MCF 10A (cell line): ENCODE measurements at places on chromosomes 12 and 14. TPM values are rescaled to one million over a fixed set of nuclear protein-coding genes. Genes with fewer than 3 reads are reported as not detected.

Gene PRB2
- total RNA-seq: not detected in 2 replicates

DNA sequence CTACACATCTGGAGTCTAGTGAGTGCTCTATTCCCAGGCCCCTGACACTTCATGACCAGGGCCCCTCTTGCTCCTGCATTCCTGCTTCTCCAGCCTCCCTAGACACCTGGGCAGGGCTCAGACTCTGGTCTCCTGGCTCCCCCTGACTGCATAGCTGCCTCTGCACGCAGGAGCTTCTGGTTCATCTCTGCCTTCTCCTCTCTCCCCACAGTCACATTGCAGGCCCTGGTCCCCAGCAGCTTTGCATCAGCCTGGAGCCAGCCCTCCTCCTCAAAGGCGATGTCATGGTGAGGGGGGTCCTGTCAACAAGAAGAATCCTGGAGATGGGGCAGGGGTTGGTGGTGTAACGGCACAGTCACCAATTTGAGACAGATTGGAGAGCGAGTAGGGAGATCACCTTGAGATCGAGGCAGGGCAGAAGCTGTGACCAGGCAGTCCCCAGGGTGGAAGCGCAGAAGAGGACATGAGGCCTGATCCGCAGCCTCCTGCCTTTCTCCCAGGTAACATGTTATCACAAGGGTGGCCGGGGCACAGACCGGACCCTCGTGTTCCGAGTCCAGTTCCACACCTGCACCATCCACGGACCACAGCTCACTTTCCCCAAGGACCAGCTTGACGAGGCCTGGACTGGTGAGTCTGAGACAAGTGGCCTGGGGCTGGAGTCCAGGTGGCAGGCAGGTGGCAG, 8.1 kb downstream of the TNS2 start:
- peaks cover 40% of the 10 kb centered on the region for H3K36me3 ChIP-seq
- no peak overlapping the region for H3K27ac ChIP-seq
- no peaks in the 10 kb centered on the region for H3K27me3 ChIP-seq
- no peak overlapping the region for H3K4me3 ChIP-seq
- H3K4me1 ChIP-seq: peaks cover 11% of the 10 kb centered on the region

DNA sequence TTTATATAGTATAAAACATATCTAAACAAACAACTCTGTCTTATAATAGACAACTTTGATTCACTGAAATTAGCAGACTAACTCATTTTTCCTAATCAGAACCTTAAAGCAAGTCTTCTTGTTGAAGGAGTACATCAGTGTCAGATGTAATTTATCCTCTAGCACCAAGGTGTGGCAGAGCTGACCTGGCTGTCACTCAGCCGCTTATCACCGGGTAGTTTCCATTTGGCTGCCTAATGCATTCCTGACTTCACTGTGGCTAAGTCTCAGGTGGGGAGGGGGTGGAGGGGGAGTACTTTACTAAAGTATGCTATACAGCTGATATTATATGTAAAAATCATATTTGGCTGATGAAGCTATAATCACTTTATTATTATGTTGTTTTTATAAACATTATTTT, 339.9 kb upstream of the RGS6 start:
- peak overlapping the region; percentile 31 for H3K27ac ChIP-seq
- H3K27me3 ChIP-seq: no peaks in the 10 kb centered on the region
- no peak for DNase-seq
- H3K4me3 ChIP-seq: no peak overlapping the region
- peaks cover 8% of the 10 kb centered on the region for H3K4me1 ChIP-seq
- H3K36me3 ChIP-seq: no peaks in the 10 kb centered on the region

- H3K36me3 ChIP-seq: no peaks in the 10 kb centered on the region
- no peaks in the 10 kb centered on the region for H3K27me3 ChIP-seq
- no peak overlapping the region for H3K27ac ChIP-seq
- peak; percentile 64 for DNase-seq
- H3K4me1 ChIP-seq: no peaks in the 10 kb centered on the region
Observed at GRCh38 chr12:41743835-41744234, 400.8 kb downstream of the GXYLT1 start.

- H3K27ac ChIP-seq: no peak overlapping the region
- no peak for DNase-seq
- H3K4me1 ChIP-seq: no peaks in the 10 kb centered on the region
- peaks cover 72% of the 10 kb centered on the region for H3K36me3 ChIP-seq
- H3K4me3 ChIP-seq: no peak overlapping the region
Observed at GRCh38 chr12:108800591-108800990, 56.8 kb downstream of the SSH1 start.
